ENCODE measurements at places on chromosomes 12 and 14.

DNA sequence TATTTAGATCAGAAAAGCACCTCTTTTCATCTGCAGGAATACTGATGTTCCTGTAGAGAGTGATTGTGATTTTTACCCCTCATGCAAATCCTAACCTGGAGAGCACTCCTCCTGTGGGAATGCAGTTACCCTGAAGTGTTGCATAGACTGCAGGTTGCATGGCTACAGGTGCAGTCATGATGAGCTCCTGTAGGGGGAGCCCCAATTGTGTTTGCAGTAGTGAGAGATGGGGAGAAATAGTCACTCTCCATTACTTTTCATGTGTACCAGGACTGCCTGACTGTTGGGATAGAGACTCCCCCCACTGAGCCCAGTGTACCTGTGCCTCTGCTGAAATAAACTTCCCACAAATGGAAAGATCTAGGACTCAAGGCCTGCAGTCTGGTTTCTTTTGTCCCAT, 1086.5 kb downstream of the SLC6A15 start:
- H3K27me3 ChIP-seq = no peaks in the 10 kb centered on the region
- H3K4me3 ChIP-seq = no peak overlapping the region
- H3K4me1 ChIP-seq = no peaks in the 10 kb centered on the region
- no peaks in the 10 kb centered on the region for H3K36me3 ChIP-seq

GRCh38 chr12:50415899-50416479, 15.3 kb downstream of the LARP4 start:
- H3K36me3 ChIP-seq = peaks cover 7% of the 10 kb centered on the region
- H3K27ac ChIP-seq = no peak overlapping the region
- DNase-seq = no peak

GRCh38 chr12:65907513-65907912, 83.2 kb downstream of the HMGA2 start:
- H3K36me3 ChIP-seq = no peaks in the 10 kb centered on the region
- peaks cover 15% of the 10 kb centered on the region for H3K27me3 ChIP-seq
- no peak overlapping the region for H3K4me3 ChIP-seq
- DNase-seq = no peak
- no peaks in the 10 kb centered on the region for H3K4me1 ChIP-seq

GRCh38 chr12:85872497-85873091, 1.5 kb upstream of the NTS start:
- H3K36me3 ChIP-seq = no peaks in the 10 kb centered on the region
- H3K27me3 ChIP-seq = no peaks in the 10 kb centered on the region
- DNase-seq = no peak
- H3K4me1 ChIP-seq = no peaks in the 10 kb centered on the region
- H3K27ac ChIP-seq = no peak overlapping the region

- no peak overlapping the region for H3K27ac ChIP-seq
- H3K36me3 ChIP-seq = no peaks in the 10 kb centered on the region
- peaks cover 19% of the 10 kb centered on the region for H3K4me1 ChIP-seq
- no peak overlapping the region for H3K4me3 ChIP-seq
These were observed 256.6 kb upstream of the FOXN3 start for GRCh38 chr14:89673512-89674225.

GRCh38 chr12:132323171-132324010, 6.0 kb downstream of the GALNT9 start:
- H3K36me3 ChIP-seq = no peaks in the 10 kb centered on the region
- DNase-seq = no peak
- peaks cover 21% of the 10 kb centered on the region for H3K27me3 ChIP-seq
- H3K4me3 ChIP-seq = peak overlapping the region; percentile 69
- no peaks in the 10 kb centered on the region for H3K4me1 ChIP-seq
- H3K27ac ChIP-seq = peak overlapping the region; percentile 84

- H3K4me3 ChIP-seq = no peak overlapping the region
- peaks cover 37% of the 10 kb centered on the region for H3K27me3 ChIP-seq
- H3K4me1 ChIP-seq = peaks cover 13% of the 10 kb centered on the region
- DNase-seq = no peak
These were observed 16.0 kb downstream of the DBX2 start for GRCh38 chr12:45034861-45035265.

DNA sequence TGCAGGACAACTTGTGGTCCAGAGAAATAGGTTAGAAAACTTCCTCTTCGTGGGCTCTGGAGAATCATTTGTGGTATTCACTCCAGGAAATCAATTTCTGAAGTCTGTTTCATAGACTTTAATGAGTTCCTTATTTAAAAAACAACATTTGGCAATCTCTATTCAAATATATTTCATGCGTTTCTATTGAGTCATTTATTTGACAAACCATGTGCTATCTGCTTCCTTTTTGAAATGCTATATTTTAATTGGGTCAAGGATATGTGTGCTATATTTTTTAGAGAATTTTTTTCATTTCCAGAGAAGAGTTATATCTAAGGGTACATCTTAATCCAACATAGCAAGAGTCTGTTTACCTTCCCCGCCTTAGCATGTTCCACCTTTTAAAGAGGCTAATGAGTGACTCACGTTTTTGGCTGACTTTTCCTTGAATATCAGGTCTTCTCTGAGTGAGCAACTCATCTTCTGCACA, 252.4 kb upstream of the EGLN3 start:
- no peaks in the 10 kb centered on the region for H3K36me3 ChIP-seq
- no peak for DNase-seq
- H3K4me3 ChIP-seq = no peak overlapping the region
- H3K4me1 ChIP-seq = no peaks in the 10 kb centered on the region

DNA sequence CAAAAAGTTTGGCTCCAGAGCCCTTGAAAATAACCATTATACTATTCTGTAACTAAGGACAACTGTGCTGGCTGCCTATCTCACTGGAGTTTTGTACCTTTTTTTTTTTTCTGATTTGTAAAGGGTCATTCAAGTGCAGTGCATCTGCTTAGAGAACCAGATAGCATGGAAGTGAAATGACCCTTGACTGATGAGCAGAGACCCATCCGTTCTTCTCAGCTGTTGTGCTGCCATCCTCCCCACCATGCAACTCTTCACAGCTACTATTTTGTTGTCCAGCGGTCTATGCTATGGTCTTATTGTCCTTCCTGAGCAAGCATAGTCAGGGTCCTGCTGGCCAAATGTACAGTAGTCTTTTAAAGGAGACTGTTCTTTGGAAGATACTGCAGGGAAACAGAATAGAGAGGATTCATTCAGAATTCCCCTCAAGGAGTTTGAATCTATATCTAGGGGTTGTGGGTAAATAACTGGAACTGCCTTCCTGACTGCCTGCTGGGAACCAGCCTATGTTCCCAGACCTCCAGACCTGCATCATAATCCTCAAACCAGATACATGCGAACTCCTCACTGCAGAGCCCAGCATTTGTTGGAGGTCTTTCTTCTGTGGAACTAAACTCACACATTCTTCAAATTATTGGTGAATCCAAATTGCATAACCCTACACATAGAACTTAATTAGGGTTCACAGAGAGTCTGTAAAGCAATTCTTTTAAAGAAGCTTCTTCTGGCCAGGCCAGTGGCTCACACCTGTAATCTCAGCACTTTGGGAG, 41.1 kb downstream of the GPR19 start:
- H3K27me3 ChIP-seq = no peaks in the 10 kb centered on the region
- no peak overlapping the region for H3K27ac ChIP-seq
- no peaks in the 10 kb centered on the region for H3K4me1 ChIP-seq
- H3K36me3 ChIP-seq = peaks cover 4% of the 10 kb centered on the region

DNA sequence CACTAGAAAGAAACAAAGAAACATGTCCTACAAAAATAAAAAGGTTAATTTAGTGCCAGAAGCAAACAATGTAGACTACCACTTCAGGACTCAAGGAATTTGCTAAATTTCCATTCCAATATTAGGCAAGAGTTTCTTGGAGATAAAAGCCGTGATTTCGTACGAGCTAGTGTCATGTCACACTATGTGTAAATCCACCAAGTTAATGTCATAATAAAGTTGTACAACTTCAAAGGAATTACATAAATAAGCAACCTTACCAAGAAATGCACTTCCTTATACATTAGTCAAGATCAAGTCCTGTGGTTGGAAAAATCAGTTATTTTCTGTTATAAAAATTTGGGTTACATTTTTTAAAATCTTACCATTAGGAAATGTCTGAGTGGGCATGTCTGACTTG, 1222.8 kb downstream of the GALC start:
- H3K27me3 ChIP-seq = no peaks in the 10 kb centered on the region
- H3K4me3 ChIP-seq = no peak overlapping the region
- no peak for DNase-seq
- H3K4me1 ChIP-seq = no peaks in the 10 kb centered on the region
- H3K36me3 ChIP-seq = no peaks in the 10 kb centered on the region

DNA sequence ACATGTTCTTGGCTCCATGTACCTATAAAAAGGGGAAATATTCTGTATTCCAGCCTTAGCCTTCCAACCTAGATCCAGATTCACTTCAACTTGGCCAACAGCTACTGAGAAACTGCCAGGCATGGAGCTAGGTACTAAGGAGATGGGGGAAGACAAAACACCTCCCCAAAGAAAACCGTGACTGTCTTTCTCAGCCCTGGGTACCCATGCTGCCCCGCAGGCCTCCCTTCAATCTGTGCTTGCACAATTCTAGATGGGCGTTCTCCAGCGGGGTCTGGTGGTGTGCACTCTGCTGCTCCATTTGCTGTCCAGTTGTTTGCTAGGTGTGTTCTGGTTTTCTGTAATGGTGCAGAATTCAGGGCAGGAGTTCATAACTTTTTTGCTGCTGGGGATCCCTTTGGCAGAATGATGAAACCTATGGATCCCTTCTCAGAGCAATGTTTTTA, 817 bp upstream of the KRT4 start:
- H3K36me3 ChIP-seq = no peaks in the 10 kb centered on the region
- DNase-seq = no peak
- H3K27me3 ChIP-seq = peaks cover 28% of the 10 kb centered on the region
- H3K4me3 ChIP-seq = no peak overlapping the region

- no peak overlapping the region for H3K4me3 ChIP-seq
- no peak overlapping the region for H3K27ac ChIP-seq
- peaks cover 37% of the 10 kb centered on the region for H3K27me3 ChIP-seq
- no peak for DNase-seq
These were observed 205.2 kb downstream of the CACNA1C start for GRCh38 chr12:2258025-2258424.

GRCh38 chr14:54177641-54178621, 218.9 kb upstream of the CDKN3 start:
- no peak for DNase-seq
- peaks cover 59% of the 10 kb centered on the region for H3K27me3 ChIP-seq
- H3K27ac ChIP-seq = no peak overlapping the region
- no peak overlapping the region for H3K4me3 ChIP-seq
- H3K36me3 ChIP-seq = no peaks in the 10 kb centered on the region

DNA sequence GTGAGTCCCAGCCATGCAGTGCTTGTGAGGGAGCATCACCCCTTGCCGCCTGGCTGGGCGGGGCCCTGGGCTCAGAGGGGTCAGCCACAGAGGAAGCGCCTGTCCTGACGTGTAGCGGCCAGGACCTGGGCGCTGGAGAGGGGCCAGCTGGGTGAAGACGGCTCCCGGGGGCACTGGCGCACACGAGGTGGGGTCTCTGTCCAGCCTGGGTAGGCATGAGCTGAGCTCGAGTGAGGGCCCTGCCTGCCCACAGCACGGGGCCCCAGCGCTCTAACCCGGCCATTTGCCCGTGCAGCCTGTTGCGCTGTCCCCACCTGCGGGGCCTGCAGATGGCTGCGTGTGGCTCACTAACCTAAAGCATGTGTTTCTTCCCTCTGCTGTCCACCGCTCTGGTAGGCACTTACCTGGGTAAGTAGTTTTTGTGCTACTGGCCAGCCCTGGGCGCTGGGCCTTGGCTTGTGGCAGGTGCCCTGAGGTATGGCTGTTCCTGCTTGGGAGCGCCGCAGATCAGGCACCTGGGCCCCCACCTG, 6.6 kb upstream of the CRIP2 start:
- no peaks in the 10 kb centered on the region for H3K4me1 ChIP-seq
- H3K36me3 ChIP-seq = peaks cover 6% of the 10 kb centered on the region
- no peak overlapping the region for H3K4me3 ChIP-seq
- H3K27me3 ChIP-seq = no peaks in the 10 kb centered on the region
- no peak overlapping the region for H3K27ac ChIP-seq

Data from central memory CD8-positive, alpha-beta T cell (primary cell).